Inflammatory macrophage treated with lipopolysaccharide for 1 hour (primary cell): ENCODE measurements at places on chromosomes 4 and X.

GRCh38 chrX:74383611-74384010, 37.7 kb upstream of the SLC16A2 start:
- DNase-seq = peak; percentile 28

DNA sequence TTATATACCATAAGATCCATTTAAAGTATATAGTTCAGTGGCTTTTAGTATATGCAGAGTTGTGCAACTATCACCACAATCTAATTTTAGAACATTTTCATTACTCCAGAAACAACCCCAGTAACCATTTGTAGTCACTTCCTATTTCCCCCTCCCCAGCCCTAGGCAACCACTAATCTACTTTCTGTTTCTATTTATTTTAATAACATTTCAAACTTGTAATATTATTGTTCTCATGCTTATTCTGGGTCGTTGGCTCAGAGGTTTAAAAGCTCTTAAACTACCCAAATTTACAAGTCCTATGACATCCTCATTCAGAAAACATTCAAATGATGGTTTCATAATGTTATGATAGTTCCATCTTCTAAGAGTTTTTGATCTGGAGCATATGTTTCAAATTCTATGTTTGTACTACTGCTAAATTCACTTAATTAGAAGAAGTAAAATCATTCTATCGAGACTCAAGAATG, 18.4 kb downstream of the XIAP start:
- DNase-seq = peak; percentile 56

DNA sequence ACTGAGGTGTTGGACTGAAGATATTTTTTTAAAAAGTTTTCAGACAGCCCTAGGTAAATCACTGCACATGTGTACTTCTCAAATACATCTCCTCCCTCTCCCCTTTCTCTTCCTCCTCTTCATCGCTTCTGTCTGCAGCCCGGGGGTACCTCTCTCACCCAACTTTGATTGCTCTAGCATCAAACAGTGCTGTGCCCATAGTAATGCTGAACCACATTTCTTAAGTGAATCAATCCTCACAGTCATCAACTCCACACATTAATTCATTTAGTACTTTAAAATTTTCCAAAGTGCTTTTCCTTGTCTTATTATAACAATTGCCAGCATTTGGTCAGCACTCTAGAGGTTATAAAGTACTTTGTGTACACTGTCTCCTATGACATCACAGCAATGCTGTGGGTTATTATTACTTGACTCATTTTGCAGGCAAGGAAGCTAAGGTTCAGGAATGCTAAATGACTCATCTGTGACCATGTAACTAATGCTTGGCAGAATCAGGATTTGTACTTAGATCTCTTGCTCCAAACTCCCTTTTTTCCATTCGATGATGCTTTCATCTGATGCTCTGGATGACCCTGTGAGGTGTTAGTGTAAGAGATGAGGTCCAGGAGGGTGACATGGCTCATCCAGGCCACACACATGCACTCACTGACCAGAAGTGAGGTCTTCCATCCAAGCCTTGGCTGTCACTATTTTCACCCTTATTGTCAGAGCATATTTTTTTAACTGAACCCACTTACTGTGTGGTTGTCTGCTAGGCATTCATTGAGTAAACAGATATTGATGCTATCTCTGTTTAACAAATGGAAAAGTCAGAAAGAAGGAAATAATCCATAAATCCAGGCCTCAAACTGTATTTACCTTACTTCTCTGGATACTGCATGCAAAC, 58.8 kb downstream of the RHOH start:
- DNase-seq = no peak

DNA sequence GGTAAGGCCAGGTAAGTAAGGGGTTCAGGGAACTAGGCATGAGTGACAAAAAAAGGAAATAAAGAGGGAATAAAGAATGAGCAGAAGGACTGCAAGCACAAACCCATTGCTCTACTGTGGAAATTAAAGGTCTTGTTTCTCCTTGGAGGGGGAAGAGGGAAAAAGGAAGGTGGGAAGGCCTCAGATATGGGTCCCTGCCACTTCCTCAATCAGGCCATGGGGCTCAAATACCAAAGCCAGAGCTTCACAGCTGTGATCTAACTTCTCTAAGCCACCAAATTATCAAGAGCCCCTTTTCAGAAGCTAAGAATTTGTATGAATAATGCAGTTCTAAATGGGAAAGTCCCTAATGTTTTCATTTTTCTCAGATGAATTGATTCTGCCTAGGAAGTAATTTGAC, 4.7 kb downstream of the USP51 start:
- no peak for DNase-seq

- no peak for DNase-seq
Measured at GRCh38 chr4:62196338-62196737, 996.2 kb downstream of the ADGRL3 start.

- no peak for DNase-seq
Measured at GRCh38 chr4:6229671-6230501, 29.5 kb upstream of the JAKMIP1 start.

- DNase-seq = no peak
Measured at GRCh38 chr4:152824561-152824960, 44.8 kb downstream of the ARFIP1 start.

- no peak for DNase-seq
Measured at GRCh38 chrX:146127617-146128016, 310.0 kb downstream of the SLITRK2 start.

DNA sequence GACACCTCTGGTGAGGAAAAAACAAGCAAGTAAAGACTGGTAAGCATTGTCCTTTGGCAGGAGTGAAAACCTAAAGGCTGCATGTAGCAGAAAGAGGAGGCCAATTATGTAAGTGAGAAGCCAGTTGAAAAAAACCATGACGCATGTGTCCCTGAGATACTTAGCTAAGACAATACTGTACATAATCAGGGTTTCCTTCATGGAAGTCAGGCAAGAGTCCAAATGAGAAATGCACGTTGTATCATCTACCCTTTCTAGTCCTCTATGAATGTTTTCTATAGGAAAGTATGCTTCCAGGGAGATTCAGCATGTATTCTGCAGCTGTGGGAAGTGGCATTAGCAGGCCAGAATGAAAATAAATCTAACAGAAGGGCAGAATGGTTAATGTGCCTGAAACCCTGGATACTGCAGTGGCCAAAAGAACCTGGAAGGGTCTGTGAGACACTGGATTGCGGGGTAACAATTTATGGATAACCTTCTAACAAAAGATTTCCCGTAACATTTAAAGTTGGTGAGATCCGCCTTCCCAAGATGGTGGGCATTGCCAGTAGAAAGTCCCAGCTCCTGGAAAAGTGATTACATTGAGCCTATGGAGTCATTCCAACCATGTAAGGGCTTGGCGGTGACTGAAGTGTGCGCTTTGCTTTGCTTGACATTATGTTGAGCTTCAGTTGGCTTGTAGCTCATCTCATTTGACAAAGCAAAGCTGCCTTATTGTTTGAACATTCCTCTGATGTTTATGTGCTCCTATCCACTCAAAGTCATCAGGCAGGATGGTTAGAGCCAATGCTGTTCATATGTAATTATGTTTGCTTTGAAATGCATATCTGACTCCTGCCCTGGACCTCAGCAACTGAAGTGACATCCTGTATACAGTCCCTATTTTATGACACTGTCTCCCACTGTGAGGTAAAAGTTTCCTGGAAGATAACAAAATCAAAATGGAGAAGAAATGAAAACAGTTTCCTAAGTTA, 200.4 kb downstream of the ARHGAP24 start:
- no peak for DNase-seq

- no peak for DNase-seq
Measured at GRCh38 chr4:14059006-14059405, 431.5 kb upstream of the BOD1L1 start.

DNA sequence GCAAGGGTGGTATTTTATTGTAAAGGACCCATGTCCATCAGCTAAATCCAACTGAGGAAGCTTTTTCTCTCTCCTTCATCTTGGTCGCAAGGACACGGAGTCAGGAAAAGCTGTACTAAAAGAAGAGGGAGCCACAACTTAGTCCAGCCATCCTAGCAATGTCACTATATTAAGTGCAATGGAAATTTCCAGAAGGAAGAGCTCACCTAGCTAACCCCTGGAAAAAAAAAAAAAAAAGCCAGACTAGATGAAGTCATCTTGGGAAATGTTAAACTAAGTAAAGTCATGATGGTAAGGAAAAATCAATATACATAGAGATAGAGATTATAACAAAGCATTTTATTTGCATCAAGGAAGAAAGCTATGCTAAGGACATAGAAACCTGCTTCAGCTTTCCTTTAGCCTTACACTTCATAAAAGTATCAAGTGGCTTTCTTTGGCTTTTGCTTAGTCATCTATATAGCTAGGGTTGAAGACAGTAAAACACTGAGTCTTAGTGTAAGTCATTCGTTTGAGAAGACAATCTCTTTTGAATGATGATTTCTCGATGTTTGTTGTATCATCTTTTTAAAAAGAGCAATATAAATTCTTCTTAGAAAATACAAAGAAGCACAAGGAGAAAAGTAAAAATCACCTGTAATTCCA, 18.6 kb upstream of the CA5B start:
- DNase-seq = no peak

- DNase-seq = no peak
Measured at GRCh38 chr4:107999932-108000539, 10.3 kb downstream of the HADH start.

DNA sequence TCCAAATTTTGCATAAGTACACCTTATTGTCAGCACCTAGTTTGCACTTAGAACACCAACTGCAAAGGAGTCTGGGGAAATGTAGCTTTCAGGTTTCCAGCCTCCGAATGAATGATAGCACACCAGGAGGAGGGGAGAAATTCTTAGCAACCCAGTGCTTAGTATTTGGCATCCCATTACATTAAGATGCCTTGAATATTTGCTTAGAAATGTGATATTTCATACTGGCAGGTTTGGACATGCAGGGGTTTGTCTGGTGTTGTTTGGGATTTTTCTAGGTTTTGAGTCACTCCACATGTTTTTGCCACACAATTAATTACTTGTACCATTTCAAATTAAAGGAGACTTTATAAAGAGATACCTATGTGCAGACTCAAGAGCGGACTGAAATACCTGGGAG, 60.3 kb upstream of the CAMK2D start:
- DNase-seq = no peak

DNA sequence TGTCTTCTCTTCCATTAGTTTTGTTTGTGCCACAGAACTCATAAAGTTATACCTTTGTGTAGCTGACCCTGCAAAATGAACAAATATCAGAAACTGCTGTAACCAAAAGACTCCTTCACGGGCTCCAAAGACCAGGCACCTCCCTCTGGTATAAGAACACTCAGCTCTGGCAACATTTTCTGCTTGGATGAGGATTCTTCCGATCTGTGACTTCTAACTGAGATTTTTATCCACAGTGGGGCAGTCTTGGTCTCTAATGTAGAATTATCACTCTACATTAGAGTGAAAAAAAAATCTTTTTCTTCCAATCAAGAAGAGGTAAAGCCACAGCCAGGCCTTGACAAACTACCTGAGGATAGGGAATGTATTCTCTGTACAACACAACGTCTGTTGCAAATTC, 38.5 kb upstream of the PRSS48 start:
- DNase-seq = no peak

DNA sequence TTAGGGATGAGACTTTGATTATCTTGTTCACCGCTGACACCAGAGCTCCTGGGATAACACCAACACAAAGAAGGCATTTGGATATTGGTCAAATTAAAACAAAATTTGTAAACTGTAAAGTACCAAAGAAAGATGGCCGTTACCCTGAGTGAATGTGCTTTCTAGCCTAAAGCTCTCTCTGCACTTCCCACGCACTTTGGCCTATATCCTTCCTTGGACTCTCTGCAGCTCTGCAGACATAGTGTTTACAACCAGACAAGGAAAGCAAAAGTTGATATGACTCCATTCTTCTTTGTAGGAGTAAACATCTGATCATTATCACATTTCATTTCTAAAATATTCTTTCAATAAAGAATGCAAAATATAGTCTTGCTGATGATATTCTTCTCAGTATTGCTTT, 44.8 kb upstream of the PITX2 start:
- no peak for DNase-seq

DNA sequence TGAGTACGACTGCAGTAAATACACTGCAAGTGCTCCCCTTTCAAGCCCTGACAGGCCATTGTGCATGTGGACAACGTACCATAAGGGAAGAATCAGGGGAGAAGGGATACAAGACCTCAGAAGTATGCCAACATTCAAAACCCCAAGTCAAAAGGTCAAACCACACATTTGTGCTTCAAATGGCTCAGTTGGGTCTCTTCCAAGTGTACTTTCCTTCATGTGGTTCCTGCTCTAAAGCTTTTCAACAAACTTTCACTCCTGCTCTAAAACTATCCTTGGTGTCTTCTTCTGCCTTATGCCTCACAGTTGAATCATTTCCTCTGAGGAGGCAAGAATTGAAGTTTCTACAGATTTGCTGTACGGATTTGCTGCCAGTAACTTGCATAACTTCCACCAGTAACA, 305.7 kb upstream of the SLIT2 start:
- DNase-seq = no peak

GRCh38 chrX:103678199-103678993, 8.1 kb downstream of the MORF4L2 start:
- no peak for DNase-seq

- no peak for DNase-seq
Measured at GRCh38 chrX:40057405-40057804, 40.4 kb downstream of the BCOR start.
